ENCODE measurements at places on chromosomes 4 and X.

GRCh38 chrX:19724409-19724808 lies 163.0 kb downstream of the SH3KBP1 start:
- DNase-seq: no peak

DNA sequence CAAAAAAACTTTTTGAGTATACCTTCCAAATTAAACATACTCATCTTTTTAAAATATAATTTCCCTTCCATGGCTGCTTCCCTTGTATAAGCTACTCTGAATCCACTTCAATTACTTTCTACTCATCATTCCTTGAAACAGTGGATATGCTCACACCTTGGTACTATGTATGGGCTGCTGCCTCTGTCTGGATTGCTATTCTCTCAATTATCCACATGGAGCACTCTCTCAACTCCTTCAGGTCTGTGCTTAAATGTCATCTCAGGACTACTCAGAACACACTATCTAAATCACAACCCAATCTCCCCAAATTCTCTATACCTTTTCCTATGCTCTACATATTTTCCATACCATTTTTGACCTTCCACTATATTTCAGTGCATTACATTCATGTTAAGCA lies 898.9 kb upstream of the EPHA5 start:
- no peak for DNase-seq

GRCh38 chr4:154415313-154415712 lies 76.3 kb downstream of the DCHS2 start:
- no peak for DNase-seq

GRCh38 chr4:1508161-1509160 lies 102.2 kb upstream of the NKX1-1 start:
- no peak for DNase-seq

DNA sequence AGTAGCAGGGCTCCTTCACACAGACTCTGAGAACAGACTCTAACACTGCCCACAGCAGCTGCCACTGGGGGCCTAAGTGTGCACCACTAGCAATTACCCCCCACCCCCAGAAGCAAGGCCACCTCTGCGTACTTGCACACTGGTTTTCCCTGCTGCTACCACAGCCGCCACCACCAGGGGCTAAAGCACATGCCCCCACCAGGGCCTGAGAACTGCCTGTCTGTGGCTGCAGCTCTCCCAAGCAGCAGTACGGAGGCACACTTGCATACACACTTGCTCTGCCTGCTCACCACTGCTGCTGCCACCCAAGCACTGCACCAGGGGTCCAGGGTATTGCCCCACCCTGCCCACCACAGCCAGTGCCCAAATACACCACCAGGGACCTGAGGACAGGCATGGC lies 59.6 kb downstream of the SCML2 start:
- no peak for DNase-seq

- DNase-seq: no peak
Observed at GRCh38 chr4:101192244-101192643, 155.1 kb downstream of the PPP3CA start.

All from stimulated activated CD8-positive, alpha-beta memory T cell treated with anti-CD3 and anti-CD28 coated beads, Interleukin-7, amount 100 ng/mL, for 1 hour (primary cell).